ENCODE measurements at places on chromosomes 4 and X.

DNA sequence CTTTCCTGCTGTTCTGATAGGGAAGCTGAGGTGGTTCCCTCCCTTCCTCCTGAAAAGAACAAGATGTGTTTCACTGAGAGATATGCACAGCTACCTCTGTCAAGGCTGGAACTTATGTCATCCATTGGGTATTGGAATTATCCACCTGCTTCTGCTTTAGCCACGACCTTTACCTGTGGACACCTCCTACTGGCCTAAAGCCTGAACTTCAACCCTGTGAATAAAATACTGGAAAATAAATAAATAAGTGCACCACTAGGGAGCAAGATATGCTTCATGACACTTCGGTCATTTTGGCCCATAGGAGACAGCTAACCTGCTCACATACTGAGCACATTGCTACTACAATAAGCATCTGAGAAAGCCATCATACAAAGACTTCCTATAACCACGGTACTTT lies 419.9 kb upstream of the NWD2 start:
- no peaks in the 10 kb centered on the region for H3K36me3 ChIP-seq
- H3K27me3 ChIP-seq, result no peaks in the 10 kb centered on the region
- H3K4me3 ChIP-seq, result no peak overlapping the region
- no peaks in the 10 kb centered on the region for H3K4me1 ChIP-seq
- no peak for DNase-seq

GRCh38 chr4:101183666-101184373 lies 163.5 kb downstream of the PPP3CA start:
- peaks cover 12% of the 10 kb centered on the region for H3K36me3 ChIP-seq
- H3K27ac ChIP-seq, result no peak overlapping the region
- H3K27me3 ChIP-seq, result no peaks in the 10 kb centered on the region
- DNase-seq, result no peak
- H3K4me3 ChIP-seq, result no peak overlapping the region
- peaks cover 4% of the 10 kb centered on the region for H3K4me1 ChIP-seq

DNA sequence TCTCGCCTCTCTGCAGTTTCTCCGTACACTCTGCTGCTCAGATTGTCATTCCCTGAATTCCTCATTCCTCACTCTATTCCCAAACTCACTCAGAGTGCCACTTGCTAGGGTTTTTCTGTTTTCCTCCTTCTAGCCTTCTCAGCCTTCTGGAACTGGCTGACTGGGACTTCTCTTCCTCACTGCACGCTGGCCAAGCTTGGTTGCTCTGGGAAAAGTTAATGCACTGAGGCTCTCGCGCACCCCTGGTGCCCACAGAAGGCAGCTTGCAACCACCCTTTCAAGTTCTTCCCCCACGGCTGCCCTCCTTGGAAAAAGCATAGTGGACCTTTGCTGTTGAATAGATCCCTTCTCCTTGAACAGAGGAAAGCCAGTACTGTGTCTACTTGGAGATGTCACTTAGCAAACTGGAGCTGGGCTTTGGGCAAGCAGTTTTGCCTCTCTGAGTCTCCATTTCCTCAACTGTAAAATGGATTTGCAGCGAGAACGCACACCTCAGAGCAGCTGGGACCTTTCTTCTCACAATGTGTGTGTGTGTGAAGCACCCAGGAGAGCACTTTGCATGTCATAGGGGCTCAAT lies 6.0 kb upstream of the CCKAR start:
- DNase-seq, result no peak
- no peaks in the 10 kb centered on the region for H3K4me1 ChIP-seq
- no peak overlapping the region for H3K4me3 ChIP-seq
- H3K27me3 ChIP-seq, result peaks cover 6% of the 10 kb centered on the region

DNA sequence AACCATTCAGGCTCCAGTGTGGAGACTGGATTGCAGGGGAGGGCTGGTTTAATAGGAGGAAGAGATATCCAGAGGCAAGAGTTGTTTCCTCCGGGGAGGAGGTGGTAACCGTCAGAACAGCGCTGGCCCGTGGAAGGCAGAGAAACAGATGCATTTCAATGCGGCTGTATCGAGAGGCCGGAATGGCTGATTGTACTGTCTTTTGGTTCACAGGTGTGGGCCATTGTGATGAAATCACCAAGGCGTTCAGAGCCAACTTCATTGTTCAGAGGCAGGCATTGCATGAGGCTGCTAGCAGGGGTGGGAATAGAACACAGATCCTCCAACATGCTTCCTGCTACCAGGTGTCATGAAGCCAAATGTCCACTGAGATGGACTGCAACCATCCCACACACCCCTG lies 53.0 kb downstream of the SHOX start:
- H3K4me1 ChIP-seq, result no peaks in the 10 kb centered on the region
- DNase-seq, result no peak
- H3K27me3 ChIP-seq, result peaks cover 11% of the 10 kb centered on the region
- H3K27ac ChIP-seq, result no peak overlapping the region
- H3K4me3 ChIP-seq, result no peak overlapping the region

DNA sequence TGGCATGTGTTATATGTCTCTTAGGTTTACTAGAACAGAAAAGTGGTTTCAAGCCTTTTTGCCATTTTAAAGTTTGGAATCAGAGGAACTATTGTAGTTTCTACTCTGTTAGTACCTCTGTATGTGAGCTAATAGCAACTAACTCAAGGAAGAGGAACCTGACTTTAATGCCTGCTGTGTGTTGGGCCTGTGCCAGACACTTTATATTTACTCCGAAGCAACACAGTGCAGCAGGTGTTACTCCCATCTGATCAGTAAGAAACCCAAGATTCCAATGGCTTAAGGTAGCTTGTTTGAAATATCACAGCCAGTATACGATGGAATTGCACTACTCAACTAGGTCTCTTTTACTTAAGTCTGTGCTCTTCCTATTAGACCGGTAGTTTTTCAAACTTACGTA lies 79.2 kb downstream of the USP9X start:
- H3K27ac ChIP-seq, result no peak overlapping the region
- no peak for DNase-seq
- H3K4me1 ChIP-seq, result peaks cover 9% of the 10 kb centered on the region
- no peak overlapping the region for H3K4me3 ChIP-seq
- no peaks in the 10 kb centered on the region for H3K27me3 ChIP-seq

- no peaks in the 10 kb centered on the region for H3K36me3 ChIP-seq
- peaks cover 8% of the 10 kb centered on the region for H3K4me1 ChIP-seq
- DNase-seq, result no peak
These were observed 15.6 kb upstream of the NAT8L start for GRCh38 chr4:2043396-2044118.

DNA sequence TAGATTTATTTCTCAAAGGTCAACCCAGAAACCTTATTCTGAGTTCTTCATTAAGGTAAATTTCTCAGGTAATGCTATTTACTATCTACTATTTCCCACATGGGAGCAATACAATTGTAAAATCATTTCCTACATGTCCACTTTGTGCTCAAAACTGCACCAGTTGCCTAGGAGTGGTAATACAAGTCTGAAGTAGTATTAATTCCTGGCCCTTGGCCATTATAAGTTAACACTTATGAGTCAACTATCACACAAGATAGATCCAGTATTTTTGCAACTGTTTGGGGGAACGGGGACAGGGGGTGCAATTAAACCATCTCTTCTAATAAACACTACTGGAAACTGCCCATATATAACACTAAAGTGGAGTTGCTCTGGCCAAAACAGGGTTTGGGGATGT lies 48.9 kb downstream of the ACSL4 start:
- DNase-seq, result no peak
- H3K27me3 ChIP-seq, result no peaks in the 10 kb centered on the region
- peaks cover 36% of the 10 kb centered on the region for H3K36me3 ChIP-seq
- peaks cover 13% of the 10 kb centered on the region for H3K4me1 ChIP-seq

DNA sequence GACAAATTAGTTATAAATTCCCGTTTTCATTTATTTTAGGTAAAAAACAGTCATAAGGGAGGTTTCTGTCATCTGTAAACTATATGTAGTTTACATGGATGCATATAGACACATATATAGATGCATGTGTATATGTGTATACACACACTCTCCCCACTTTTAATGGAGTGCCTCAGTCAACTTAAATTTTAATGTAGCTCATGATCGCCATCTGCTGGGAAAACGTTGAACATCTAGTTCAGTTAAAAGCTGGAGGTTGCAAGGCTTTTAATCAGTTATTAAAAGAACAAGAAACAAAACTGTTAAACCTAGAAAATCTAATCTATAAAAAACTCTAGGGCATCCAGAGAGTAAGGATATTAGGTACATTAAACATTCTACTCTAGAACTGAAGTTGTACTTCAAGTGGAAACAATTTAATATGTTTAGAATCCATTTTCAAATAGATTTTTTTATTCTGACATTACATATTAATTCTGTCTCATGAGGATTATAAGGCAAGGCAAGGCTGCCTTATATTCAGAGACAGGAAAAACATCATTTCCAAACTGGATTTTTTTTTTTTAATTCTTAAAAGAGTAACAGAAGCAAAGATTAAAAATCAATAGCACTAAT lies 122.6 kb downstream of the SHISA3 start:
- H3K36me3 ChIP-seq, result peaks cover 71% of the 10 kb centered on the region
- H3K27ac ChIP-seq, result no peak overlapping the region
- H3K27me3 ChIP-seq, result no peaks in the 10 kb centered on the region
- H3K4me1 ChIP-seq, result peaks cover 3% of the 10 kb centered on the region
- no peak overlapping the region for H3K4me3 ChIP-seq

- no peaks in the 10 kb centered on the region for H3K27me3 ChIP-seq
- H3K36me3 ChIP-seq, result no peaks in the 10 kb centered on the region
- H3K27ac ChIP-seq, result no peak overlapping the region
- H3K4me1 ChIP-seq, result no peaks in the 10 kb centered on the region
- no peak for DNase-seq
- H3K4me3 ChIP-seq, result no peak overlapping the region
These were observed 39.3 kb upstream of the TXK start for GRCh38 chr4:48173056-48173991.

- H3K4me3 ChIP-seq, result peak overlapping the region; percentile 95
- no peak for DNase-seq
- peaks cover 18% of the 10 kb centered on the region for H3K4me1 ChIP-seq
- no peaks in the 10 kb centered on the region for H3K36me3 ChIP-seq
These were observed 85.1 kb upstream of the HPRT1 start for GRCh38 chrX:134374910-134375309.

- DNase-seq, result no peak
- H3K27me3 ChIP-seq, result no peaks in the 10 kb centered on the region
- no peak overlapping the region for H3K27ac ChIP-seq
- H3K36me3 ChIP-seq, result peaks cover 5% of the 10 kb centered on the region
These were observed 423.9 kb upstream of the PITX2 start for GRCh38 chr4:111046811-111047210.

- no peaks in the 10 kb centered on the region for H3K27me3 ChIP-seq
- H3K4me3 ChIP-seq, result no peak overlapping the region
- H3K4me1 ChIP-seq, result peaks cover 32% of the 10 kb centered on the region
- H3K36me3 ChIP-seq, result no peaks in the 10 kb centered on the region
- peak; percentile 79 for DNase-seq
These were observed 14.1 kb downstream of the ZNF157 start for GRCh38 chrX:47384502-47384901.

- no peak overlapping the region for H3K4me3 ChIP-seq
- no peak for DNase-seq
- no peaks in the 10 kb centered on the region for H3K4me1 ChIP-seq
These were observed 2.9 kb upstream of the ADH6 start for GRCh38 chr4:99221980-99222379.

DNA sequence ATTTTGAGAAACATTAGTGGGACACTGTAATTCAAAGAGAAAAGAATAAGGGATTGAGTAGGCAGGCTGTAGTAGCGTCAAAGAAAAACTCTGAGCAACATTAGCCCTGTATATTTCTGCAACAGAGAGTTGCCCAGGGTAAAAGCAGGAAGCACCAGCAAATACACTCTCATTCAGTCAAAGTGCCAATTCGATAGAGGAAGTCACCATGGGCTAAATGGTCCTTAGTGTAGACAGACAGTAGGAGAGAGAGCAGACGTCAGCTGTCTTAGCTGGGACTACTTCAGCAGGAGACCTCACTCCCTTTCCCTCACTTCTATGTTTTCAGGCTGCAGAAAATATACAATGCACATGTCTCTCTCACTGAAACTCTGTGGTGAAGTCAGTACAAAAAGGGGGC lies 2073.8 kb upstream of the TENM3 start:
- no peaks in the 10 kb centered on the region for H3K27me3 ChIP-seq
- no peaks in the 10 kb centered on the region for H3K36me3 ChIP-seq
- no peak overlapping the region for H3K27ac ChIP-seq
- no peaks in the 10 kb centered on the region for H3K4me1 ChIP-seq
- DNase-seq, result no peak
- no peak overlapping the region for H3K4me3 ChIP-seq

GRCh38 chrX:6904156-6904555 lies 243.4 kb upstream of the STS start:
- H3K36me3 ChIP-seq, result no peaks in the 10 kb centered on the region
- no peaks in the 10 kb centered on the region for H3K4me1 ChIP-seq
- no peak for DNase-seq
- no peak overlapping the region for H3K27ac ChIP-seq
- H3K4me3 ChIP-seq, result no peak overlapping the region
